ENCODE measurements at places on chromosomes 3 and 15.

GRCh38 chr3:149599236-149599635, 58.6 kb downstream of the WWTR1 start:
- no peak for DNase-seq

- no peak for DNase-seq
These were observed 97.5 kb downstream of the CHL1 start for GRCh38 chr3:294096-294495.

DNA sequence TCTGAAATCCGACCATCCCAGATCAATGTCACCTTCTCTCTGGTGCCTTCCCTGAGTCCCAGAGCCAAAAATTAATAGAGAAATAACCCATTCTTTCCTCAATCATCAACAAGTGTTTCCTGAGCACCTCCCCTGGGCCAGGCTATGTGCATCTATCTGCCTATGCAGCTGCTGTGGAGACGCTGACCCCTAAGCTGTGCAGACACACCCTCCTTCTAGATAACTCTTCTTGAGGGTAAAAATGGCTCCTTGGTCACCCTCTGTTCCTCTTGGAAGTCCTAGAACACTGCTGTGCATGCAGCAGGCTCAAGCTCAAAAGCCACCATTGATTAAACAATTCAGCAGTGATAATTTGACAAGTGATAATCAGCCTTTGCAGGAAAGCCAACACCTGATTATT, 18.4 kb downstream of the CA12 start:
- DNase-seq = no peak

DNA sequence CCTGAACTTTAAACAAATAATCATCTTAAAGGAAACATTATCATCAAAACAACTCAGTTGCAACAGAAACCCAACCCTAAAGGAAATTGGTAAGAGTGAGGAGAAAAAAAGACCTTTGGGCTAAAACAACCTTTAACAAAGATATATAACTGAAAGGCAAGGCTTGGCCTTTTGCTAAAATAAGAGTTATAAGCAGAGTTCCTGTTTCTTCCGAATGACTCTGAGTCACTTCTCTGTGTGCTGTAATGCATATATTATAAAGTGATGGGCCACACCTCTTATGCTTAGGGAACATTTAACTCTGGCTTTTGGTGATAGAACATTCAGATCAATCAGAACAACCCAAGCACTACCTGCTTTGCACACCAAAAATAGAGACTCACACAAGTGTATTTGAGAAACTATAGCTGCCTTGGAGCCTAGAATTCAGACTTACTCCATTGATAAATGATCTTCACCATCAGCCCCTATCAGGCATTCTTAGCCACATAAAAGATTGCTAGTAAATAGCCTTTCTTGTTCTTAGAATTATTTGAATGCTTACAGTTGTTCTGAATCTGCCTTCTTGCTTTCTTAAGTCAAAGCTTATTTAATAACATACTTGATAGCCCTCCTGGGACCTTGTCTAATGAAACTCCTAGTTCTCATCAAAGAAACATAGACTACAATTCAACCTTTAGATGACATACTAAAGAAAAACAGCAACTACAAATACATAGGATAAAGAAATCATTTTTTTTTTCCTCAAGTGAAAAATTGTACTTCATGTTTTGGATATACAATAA, 294.2 kb upstream of the SEMA6D start:
- DNase-seq = no peak

DNA sequence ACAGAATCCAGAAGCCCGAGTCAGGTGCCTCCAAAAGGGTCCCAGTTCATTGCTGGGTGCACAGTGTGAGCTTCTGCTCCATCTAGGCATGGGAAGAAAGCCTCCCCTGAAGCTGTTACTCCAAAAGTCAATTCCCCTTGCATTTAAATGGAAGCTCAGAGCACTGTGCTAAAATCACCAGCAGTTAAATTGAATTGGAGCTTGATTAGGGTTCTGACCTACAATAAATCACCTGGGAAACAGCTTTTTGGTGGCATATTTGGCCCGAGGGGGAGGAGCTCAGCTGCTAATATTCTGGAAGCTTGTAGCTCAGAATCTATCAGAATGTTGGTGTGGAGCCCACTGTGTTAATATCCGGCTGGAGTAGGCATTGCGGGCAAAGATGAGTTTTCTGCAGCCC, 87.1 kb upstream of the RGMA start:
- DNase-seq = no peak

DNA sequence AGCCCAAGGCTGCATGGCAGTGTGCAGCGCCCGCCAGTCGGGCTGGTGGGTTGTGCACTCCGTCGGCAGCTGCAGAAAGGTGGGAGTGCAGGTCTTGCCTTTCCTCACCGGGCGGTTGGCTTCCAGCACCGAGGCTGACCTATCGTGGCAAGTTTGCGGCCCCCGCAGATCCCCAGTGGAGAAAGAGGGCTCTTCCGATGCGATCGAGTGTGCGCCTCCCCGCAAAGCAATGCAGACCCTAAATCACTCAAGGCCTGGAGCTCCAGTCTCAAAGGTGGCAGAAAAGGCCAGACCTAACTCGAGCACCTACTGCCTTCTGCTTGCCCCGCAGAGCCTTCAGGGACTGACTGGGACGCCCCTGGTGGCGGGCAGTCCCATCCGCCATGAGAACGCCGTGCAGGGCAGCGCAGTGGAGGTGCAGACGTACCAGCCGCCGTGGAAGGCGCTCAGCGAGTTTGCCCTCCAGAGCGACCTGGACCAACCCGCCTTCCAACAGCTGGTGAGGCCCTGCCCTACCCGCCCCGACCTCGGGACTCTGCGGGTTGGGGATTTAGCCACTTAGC, 4.3 kb downstream of the ISL2 start:
- DNase-seq = no peak

DNA sequence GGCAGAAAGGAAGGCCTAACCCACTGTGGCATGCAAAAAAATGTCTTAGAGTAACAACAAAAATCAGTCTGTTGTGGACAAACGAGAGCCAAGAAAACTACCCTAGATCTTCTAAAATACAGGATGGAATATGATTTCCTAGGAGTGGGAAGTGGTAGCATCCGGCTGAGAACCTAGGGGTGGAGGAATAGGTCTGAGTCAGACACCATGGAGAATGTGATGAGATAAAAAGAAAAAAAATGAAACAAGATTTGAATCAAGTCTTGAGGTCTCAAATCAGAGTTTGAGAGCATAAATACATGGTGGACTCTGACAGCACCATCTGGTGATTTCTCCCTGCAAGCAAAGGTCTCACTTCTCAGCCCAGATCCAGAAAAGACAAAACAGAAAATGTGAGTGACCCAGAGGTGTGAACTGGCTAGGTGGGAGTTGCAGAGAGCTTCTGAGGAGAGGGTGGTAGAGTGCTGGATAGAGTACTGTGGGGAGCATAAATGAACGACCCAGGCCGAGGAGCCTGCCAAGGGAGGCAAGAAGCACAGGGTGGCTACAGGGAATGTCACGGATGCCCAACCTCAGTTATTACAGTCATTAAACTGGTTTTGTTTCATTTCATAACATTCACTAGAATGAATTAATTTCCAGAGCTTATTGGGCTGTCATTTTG, 27.6 kb upstream of the VEPH1 start:
- DNase-seq = no peak

- DNase-seq = no peak
These were observed 118.8 kb upstream of the DAZL start for GRCh38 chr3:16723978-16724377.

DNA sequence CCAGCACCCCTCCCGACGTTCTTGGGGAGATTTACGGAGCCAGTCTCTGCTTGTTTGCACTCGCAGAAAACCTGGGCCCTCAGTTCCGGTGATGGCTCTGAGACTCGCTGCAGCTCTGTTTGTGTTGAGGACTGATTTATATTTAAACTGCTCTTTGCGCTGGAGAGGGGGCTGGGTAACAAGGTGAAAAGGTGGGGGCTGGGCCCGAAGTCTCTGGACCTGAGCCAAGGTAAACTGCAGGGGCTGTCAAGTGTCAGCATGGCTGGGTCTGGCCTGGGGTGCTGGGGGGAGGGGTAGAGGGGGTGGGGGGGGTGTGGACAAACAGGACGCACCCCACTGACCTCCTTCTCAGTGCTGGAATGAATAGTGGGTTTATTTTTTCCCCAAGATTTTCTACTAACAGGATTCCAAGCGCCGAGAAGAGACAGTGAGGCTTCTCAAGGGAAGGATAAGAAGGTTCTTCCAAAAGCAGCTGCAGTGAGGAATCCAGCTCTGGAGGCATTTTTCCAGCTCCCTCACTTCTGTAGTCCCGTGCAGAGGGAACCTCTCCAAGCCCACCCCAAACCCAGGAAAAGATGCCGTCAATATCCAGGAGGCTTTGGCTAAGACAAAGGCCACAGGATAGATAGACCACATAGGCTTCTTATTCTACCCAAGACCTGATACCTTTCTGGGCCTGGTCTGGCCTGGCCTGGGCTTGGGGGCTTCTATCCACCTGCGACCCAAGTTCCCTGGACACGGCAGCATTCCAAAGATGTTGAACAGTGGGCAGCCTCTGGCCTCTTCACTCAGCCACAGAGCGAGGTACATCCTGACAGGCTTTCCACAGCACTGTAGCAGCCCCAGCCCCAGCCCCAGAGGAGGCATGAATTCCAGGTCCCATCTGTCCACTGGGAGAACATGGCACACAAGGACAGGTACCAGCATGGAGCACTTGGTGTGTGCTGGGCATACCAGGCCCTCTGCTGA, 938 bp upstream of the SLCO2A1 start:
- no peak for DNase-seq

DNA sequence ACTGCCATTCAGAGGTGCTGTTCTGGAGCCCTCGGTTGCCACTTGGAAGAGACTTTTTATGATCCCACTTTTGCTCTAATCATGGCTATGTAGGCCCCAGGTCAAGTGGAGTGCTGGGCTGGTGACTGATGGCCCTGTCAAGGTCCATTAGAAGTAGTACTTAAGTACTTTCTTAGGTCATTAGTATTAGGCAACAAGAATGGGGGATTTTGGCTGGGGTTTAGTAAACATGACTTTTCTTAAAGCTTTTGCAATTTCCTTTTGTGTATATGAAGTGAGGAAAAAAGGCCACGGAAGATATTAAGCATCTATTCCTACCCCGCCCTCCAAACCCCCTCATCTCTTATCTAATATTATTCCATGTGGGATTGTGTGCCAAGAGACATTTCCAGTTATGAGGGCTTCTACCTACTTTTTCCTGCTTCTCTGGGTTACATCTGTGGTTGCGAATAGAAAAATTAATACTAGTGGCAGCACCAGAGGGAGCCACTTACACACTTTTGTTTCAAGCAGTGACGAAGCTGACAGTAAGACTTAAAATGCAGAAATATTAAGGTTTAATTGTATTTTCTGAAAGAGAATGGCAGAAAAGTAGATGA, 13.9 kb downstream of the NLGN1 start:
- DNase-seq = no peak

GRCh38 chr3:126154391-126155279, 25.8 kb downstream of the ALDH1L1 start:
- DNase-seq = no peak

DNA sequence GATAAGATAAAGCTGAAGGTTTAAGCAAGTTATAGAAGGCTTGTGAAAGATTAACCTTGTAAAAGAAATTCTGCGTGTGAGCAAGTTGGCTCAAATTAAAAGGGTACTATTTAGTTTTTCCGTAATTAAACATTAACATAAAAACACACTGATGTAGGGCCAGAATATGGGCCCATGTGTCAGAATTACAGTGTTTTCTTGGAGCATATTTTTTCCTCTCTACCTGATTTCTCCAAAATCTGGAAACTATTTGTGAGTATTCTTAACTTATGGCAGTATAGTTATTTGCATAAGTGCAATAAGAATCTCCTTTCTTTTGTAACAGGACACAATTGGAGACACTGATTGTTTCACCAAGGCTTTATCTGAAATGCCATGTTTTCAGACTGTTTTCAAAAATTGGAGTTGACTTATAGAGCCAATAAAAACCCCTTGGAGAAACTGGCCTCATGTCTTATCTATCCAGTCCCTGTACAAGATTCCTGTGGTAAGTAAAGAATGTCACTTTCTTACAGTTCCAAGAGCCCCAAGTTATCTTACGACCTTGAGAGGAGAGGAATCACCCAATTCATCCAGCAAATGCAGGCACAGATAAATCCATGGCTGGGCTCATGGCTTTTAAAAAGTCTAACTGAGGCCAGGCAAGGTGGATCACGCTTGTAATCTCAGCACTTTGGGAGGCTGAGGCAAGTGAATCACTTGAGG, 47.8 kb upstream of the P2RY1 start:
- no peak for DNase-seq

DNA sequence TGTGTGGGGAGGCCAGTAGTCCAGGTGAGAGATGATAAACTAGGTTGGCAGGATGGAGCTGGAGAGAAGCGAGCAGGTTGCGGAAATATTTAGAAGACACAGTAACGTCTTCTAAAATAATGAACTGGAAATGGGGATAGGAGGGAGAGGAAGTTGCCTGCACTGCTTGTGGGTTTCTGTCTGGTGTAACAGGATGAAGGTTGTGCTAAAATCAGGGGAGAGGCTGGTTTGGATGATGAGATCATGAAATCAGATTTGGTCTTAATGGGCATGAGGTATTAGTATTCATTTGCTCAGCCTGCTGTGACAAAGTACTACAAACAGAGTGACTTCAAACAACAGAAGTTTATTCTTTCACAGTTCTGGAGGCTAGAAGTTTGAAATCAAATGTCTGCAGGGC, 32.1 kb upstream of the TNFAIP8L3 start:
- no peak for DNase-seq

GRCh38 chr3:175852560-175852959, 993.4 kb downstream of the NAALADL2 start:
- DNase-seq = no peak

DNA sequence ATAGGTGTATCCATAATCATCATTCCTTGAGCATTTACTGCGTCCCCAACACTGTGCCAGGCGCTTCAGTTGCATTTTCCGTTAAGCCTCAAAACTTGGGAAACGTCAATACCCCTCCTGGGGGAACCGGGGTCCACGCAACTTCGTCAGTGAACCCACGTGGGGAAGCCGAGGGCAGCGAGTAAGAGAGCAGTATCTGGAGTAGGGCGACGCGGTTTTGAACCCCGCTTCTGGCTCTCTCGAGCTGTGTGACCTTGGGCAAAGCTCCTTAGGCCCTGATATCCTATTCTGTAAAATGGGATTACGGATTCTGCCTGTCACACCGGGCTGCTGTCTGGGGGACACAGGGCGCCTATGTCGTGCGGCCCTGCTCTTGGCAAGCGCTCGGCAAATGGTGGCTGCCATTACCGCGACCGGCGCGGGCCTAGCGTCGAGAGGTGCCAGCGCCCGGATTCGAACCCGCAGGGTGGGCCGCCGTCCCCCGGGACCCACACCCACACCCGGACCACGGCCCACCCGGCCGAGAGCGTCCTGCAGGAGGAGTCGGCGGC, 590 bp downstream of the POLG start:
- peak; percentile 70 for DNase-seq

DNA sequence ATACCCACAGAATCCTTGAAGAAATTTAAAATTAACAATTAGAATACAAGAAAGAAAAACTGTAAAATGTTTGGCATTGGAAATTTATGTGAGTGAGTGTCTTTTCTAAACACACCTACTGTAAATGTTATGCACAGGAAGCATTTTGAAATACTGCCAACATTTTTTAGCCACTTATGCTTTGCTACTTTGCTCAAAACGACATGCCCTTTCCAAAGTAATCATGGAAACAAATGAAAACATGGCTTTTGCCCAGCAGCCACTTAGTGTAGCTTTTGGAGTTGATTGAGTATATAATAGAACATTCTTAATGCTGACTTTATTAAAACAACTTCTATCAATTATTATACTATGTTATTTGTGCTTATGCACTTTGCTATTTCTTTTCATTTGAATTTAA, 823.0 kb downstream of the CADM2 start:
- DNase-seq = no peak
